ENCODE measurements at places on chromosomes 1 and 21.

DNA sequence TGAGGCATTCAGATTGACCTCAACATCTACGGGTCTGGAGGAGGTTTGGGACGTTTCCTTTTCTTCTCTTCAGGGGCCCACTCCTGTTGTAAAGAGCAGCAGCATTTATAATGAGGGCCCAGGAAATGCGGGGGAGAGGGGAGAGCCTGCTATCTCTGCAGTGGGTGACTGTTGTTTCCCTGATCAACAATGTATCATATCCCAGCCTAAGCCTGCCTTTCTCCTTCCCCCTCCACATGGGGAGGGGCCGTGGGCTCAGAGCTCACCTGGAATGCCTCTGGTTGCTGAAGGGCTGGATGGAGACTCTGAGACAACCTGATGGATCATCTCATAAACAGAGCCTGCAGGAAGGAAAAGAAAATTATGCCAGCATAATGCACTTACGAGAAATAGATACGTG lies 36.0 kb upstream of the HAO2 start:
- no peak for DNase-seq

DNA sequence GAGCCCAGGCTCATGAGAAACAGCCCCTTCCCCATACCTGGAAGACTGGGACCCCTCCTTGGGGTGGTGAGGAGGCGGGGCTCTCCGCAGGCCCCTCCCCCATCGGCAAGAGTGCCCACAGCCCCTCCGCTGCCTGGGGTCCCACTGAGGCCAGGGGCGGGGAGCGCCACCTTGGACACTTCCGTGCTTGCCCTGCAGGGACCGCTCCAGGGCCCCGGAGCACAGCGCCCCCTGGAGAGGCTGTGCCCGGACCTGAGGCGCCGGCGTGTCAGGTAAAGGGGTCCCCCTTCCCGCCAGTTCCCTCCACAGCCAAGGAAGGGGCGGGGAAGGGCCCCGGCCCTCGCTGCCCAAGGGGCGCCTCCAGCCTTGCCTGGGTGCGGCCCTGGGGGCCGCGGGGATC lies 21.5 kb downstream of the INAVA start:
- no peak for DNase-seq

DNA sequence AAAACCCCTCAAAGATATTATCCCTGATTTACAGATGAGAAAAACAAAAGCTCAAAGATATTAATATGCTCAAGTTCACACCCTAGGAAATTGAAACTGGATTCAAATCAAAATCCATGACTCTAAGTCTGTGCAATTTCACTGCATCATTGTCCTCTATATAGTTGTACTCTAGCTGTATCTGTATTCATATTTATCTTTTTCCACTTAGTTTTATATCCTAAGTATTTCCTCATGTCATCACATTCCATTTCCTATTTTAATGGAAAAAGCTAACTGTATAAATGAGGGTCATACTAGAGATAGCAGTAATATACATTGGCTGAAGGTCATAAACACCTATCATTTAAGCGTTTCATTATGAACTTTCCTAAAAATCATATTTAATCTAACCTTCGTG lies 42.2 kb upstream of the RALGPS2 start:
- DNase-seq = no peak

GRCh38 chr1:6811583-6811982 lies 26.3 kb downstream of the CAMTA1 start:
- DNase-seq = no peak

- no peak for DNase-seq
Measured at GRCh38 chr21:26106562-26106961, 64.0 kb downstream of the APP start.

DNA sequence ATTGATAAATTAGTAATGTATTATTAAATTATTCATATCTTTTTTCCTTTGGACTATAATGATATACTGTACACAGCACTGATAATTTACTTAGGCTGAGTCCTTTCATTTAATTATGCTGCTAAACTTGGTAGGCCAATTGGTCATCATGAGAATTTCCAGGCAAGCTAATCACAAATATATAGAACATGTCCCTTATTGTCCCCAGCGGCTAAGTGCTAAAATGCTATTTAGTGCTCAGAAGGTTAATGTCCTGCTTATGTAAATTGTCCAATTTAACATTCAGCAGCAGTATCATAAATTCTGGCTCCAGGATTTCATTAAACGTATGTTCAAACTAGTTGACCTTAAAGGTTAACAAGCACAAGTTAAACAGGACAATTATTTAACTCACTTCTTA lies 30.0 kb upstream of the RRP15 start:
- no peak for DNase-seq

DNA sequence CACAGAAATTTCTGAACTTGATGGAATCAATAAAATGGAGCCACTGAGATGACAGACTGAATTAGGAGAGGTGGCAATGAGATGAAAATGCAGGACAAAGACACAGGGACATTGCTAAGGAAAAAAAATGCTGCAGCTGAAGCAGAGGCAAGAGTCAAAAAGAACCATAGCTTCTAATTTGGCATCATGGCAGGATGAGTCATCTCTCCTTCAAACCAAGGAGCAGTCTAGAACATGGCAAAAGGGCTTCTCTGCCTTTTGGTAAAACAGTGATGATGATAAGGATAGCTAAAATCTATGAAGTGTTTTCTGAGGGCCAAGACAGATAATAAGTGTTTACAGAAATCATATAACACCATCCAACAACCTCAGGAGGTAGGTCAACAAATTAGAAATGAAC lies 16.8 kb downstream of the SLC19A2 start:
- no peak for DNase-seq

DNA sequence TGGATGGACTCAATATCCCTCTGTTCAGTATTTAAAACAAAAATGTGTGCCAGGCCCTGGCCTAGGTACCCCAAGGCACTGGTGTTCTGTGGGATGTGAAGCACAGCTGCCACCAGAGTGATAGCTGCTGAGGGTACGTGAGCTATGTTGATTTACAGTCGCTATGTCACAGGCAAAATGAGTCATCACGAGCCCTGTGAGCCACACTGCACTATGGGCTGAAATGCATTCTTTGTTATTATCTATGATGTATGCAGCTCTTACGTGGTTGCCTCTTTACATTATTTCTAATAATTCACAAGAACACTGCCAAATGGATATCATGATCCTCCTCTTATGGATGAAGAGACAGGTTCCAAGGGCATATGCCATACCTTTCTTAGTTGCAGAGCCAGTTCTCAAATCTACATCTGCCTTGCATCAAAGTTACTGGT lies 2.1 kb downstream of the TEX38 start:
- no peak for DNase-seq

GRCh38 chr1:182889997-182890396 lies 50.9 kb downstream of the DHX9 start:
- DNase-seq = no peak

DNA sequence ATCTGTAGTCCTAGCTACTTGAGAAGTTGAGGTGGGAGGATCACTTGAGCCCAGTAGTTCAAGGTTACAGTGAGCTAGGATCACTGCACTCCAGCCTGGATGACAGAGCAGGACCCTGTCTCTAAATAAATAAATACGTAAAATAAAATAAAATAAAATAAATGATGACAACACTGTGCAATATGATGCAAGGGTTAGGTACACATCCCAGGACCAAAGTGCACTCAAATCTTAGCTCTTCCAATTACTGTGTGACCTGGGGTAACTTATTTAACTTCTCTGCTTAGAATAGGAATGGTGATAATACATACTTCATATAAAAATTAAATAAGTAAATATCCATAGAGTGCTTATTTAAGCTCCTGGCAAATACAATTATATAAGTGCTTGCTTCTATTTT lies 53.5 kb downstream of the LPAR3 start:
- no peak for DNase-seq

- no peak for DNase-seq
Measured at GRCh38 chr1:167492481-167492910, 25.8 kb downstream of the CD247 start.

- DNase-seq = peak; percentile 57
Measured at GRCh38 chr1:15994590-15995351, 9.3 kb upstream of the SRARP start.

GRCh38 chr21:38986406-38986805 lies 180.7 kb downstream of the ETS2 start:
- DNase-seq = no peak

DNA sequence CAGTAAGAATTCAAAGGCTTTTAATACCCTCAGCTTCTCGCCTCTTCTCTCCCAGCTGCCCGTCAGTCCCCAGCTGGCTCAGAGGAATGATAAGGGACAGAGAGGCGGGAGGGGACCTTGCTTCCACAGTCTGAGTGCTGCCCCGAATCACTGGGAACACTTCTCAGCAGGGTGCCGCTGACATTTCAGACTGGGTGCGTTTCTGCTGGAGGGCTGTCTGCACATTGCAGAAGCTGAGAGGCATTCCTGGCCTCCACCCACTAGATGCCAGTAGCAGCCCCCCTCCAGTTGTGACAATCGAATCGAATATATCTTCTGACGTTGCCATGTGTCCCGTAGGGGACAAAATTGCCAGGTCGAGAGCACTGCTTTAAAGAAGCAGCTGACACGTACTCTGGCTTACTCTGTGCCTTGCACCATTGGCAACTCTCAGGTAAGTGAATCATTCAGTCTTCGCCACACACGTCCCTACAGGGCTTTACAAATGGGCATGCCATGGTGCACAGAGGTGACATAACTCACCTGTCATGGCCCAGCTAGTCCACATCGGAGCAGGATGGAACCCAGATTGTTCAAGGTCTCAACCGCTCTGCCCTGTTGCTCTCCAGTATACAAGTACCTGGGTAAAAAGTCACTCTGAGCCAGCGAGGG lies 23.9 kb downstream of the CTNNBIP1 start:
- no peak for DNase-seq

GRCh38 chr1:228016181-228016510 lies 9.3 kb downstream of the WNT3A start:
- no peak for DNase-seq

- DNase-seq = no peak
Measured at GRCh38 chr1:220901881-220902280, 22.6 kb downstream of the HLX start.

GRCh38 chr1:203144661-203145060 lies 17.1 kb downstream of the ADORA1 start:
- no peak for DNase-seq

DNA sequence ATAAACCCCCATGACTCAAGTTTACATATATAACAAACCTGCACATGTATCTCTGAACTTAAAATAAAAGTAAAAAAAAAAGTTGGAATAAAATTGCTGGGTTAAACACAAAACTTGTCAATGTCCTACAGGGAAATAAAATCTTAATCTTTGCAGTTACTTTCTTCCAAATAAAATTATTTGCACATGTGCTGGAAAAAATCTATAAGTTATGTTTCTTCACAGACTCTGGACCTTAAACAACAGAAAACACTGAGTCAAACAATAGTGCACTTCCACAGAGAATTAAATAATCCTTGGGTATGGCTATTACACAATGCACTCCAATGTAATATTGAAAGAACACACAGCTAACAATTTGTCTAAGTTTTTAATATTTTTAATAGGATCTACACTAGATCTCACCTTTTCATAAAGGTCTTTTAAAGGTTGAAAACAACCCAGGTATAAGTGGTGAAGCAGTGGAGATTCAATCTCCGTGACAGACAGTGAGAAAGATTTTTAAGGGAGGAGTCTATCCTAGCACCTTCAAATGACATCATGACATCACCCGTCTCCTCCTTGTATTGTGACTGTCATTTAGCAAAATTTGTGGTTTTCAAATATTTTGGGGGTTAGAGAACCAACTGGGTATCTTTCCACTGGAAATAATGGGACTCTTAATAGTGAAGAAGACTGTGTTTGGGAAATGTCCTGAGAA lies 25.2 kb upstream of the FGGY start:
- no peak for DNase-seq
